Stimulated activated CD4-positive, alpha-beta T cell treated with anti-CD3 and anti-CD28 coated beads, Interleukin-1b, Interleukin-23, amount 100 ng/mL, for 1 hour (primary cell): ENCODE measurements at places on chromosomes 6 and 20.

DNA sequence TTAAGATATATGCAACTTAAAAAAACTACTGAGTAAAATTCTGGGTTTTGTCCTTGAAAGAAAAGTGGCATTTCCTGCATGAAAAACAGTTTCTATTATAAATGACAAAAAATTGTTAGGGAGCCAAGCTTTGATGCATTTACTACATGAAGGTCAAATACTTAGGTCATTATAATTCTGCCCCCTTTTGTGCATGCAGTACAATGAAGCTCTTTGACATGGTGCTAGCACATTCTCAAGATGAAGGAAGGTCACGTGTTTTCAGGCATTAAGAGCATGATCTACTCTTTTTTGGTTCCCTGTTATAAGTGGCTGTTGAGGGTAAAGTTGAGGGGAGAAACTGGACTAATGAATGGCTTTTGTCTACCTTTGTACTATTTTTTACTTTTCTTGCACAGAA is 72.7 kb downstream of the FOXO3 start:
- DNase-seq = no peak

GRCh38 chr20:46206025-46206424 is 87.9 kb downstream of the CD40 start:
- no peak for DNase-seq

DNA sequence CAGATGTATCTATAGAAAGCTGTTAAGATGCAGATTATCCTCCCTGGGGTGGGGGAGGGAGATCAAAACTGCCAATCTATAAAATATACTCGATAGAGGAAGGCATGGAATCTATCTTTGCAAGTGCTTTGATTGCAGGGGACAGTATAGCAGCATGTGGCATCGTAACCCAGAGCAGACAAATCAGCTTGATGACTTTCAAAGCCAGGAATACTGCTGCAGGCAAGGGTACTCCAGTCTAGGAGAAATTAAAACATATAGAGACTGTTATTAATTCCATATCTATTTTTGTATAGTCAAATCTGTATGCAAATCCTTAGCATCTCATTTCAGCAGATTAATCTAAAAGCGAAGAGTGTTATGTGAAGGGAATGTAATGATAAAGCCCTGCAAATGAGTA is 159.4 kb downstream of the MMS22L start:
- DNase-seq = no peak

- no peak for DNase-seq
These were observed 578.3 kb downstream of the HACE1 start for GRCh38 chr6:104281370-104281769.

DNA sequence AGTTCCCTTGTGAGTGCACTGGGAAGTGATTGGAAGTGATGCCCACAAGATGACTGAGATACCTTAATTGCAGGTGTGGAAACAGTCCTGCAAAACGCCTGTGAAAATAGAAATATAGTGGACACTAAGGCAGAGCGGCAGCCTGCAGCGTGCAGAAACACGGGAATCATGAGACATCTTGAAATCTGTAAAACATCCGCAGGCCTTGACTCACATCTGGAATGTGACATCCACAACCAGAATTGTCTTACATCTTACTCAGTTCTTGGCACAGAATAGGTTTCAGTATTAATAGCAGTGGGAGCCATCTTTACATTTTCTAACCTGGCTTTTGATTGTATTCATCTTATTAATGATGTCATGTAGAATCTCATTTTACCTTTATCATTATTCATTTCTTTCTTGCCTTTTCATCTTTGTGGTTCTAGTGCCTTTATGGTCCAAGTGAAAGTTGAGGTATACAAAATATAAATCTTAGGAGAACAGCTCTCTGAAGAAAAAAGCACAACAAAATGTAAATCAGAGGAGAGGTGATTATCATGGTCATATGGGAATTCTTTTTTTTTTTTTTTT is 44.6 kb downstream of the CDYL start:
- no peak for DNase-seq

DNA sequence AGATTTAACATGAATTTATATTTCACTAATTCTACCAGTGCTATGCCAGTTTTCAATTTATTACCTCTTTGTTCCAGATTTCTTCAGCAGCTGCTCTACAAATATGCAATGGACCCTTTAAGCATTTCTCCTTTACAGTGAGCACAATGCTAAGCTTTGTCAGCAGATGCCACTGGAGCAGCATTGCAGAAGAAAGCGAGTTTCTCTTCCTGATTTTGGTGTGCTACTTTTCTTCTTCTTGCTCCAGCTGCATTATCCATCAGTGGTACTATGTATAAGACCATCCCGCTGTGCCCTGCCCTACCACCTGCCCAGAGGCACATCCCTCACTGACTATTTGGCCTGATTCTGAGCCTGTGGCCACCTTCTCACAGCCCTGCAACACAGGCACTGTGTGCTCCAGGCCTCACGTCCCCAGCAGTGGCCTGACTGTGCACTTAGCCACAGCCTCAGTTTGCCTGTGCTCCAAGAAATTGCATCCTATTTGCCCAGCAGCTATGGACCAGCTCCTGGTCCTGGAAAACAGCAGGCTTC is 84.1 kb downstream of the TNFAIP3 start:
- DNase-seq = no peak

DNA sequence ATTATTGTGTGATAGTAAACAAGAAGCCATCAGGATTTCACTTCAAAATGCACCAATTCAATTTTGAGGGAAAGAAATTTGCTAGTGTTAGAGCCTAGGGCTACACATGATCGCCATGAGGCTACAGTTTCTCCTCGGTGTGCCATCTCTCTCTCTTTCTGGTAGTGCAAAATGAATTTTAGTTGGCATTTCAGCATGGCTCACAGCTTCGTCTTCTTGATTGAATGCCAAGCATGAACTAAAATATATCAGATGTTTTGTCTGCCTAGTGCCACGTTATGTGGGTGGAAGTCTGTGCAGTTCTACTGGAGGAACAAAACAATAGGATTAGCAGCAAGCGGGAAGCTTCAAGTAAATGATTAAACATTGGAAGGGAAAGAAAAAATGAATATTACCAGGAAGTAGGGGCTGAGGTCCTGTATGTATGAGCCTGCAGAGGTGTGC is 6.8 kb upstream of the MRAP2 start:
- no peak for DNase-seq
